SJSA1 (cell line): ENCODE measurements at places on chromosomes 1 and 21. TPM values are rescaled to one million over a fixed set of nuclear protein-coding genes. Genes with fewer than 3 reads are reported as not detected.
A peak's percentile ranks its signal among the peaks of the same experiment; 100 is the strongest.

DNA sequence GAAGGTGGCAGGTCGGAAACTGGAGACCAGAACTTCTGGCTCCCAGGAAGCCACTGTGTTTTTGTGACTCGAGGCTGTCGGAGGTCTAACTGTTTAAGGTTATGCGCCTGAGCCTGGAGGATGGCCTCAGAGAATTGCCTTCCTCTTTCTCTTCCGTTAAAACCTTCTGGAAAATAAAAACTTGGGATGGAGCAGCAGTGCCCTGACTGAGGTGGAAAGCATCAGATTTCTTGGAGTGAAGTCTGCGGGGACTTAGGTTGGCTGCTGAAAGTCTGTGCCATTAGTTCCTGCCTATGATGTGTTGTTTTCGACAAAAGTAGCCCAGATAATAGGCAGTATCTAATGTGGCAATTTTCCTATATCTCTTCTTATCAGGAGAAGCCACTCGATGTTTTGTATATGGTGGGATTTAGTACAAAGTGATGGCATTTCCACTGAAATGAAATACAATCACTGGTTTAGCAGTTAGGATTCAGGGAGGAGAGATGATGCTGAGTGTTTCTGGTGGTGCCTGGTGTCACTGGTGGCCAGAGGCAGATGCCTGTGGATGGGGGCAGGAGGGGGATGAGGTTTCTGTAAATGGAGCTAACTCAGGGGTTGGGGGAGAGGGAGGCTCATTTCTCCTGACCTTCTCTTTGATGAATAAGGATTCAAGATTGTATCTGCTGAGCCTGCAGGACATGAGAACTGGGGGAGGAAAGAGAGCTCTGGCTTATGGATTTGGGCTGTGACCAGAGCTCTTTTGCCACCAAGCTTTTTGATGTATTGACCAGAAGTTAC is 150.8 kb downstream of the CAMTA1 start:
- no peak for DNase-seq

DNA sequence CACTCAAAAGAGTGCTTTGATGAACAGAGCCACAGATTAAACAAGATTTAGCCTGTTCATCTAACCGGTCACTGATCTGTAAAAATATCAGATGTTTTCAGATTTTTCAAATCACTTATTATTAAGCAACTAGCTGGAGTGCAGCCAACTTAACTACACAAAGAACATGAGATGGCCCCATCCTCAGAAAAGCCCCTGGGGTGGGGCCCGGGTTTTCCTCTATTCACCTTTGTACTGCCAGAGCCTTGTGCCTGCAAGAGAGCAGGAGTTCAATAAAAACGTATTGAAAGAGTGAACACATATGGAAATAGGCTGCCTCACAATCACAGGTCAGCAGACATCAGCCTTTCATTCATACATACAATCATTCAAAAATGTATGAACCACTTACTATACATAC is 516.1 kb downstream of the OMA1 start:
- no peak for DNase-seq

GRCh38 chr1:51088474-51088873 is 13.6 kb upstream of the C1orf185 start:
- DNase-seq, result no peak

GRCh38 chr21:14096172-14096571 is 114.6 kb downstream of the LIPI start:
- DNase-seq, result no peak

DNA sequence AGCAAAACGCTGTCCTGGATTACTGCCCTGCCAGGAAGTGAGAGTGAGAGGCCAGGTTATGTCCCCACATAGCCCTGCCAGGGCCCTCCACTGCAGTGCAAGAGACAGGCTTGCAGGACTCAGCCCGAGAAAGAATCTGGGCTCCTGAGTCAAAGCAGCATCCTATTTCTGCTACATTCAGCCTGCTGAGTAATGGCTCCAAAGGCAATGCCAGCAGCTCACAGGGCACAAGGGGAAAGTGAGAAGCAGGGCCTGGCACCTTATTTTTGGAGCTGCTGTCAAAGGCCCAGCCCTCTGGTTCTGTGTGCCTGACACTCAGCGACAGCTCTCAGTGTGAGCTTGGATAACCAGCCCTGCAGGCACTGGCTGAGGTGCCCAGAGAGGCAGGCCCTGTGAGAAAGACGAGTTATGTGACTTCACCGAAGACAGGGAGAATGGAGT is 83.9 kb downstream of the DTL start:
- DNase-seq, result no peak

- DNase-seq, result no peak
Measured at GRCh38 chr1:31453384-31454079, 40.5 kb downstream of the SERINC2 start.

DNA sequence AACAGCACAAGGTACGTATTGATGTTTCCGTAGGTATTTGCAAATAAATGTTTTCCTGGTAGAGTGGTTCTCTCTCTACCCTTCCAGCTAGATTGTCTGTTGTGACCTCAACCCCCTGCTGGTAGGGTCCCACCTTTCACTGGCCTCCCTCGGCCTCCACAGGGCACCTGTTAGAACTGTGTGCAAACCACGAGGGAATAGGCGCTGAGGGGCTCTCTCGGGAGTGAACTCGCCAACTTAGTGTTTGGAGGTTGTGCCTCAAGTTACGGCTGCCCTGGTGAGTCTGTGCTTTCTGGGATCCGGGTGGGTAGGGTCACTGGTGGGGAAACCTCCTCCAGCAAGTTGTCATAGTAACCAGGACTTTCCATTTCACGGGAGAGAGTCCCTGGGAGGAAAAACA is 204.7 kb upstream of the EDN2 start:
- DNase-seq, result no peak

GRCh38 chr1:205670611-205671430 is 9.5 kb downstream of the SLC45A3 start:
- DNase-seq, result no peak

- DNase-seq, result no peak
Measured at GRCh38 chr1:39628807-39629350, 10.6 kb downstream of the HEYL start.

GRCh38 chr1:29452463-29453230 is 216.3 kb downstream of the PTPRU start:
- DNase-seq, result no peak

GRCh38 chr21:46570631-46571030 is 34.3 kb downstream of the S100B start:
- no peak for DNase-seq

DNA sequence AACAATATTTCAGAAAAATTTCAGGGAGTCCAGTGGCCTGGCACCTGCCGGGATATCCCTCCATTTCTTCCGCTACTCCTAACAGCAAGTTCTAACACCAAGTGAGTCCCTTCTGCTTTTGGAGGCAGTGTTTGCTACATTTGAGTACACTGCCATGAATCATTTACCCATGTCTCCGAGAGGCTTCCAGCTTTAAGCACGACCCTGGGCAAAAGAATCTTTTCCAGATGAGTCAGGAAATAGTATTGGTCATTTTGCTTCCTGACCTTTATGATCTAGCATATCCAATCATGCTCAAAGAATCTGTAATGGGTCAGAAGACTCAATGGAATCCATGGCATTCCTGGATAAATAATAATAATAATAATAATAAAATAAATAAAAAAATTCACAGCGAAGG is 60.7 kb upstream of the FMN2 start:
- peak; percentile 86 for DNase-seq

GRCh38 chr1:226094451-226094850 is 31.9 kb downstream of the H3-3A start:
- DNase-seq, result no peak

DNA sequence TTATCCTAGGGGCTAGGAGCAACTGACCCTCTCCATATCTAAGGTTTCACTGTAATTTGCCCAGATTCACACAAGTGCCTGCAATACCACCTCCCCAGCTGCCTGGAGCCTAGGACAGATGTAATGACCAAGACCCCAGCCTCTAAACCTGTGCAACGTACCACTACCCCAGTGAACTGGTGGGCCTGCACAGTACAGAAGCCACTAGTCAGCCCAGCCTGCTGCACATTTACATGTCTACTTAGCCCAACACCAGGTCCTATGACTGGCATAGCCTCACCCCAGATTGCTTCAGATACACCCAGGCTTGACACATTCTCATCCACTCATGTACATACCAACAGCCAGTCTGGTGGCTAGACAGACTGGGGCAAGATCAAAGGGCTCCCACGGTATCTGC is 1336.6 kb downstream of the BRINP3 start:
- no peak for DNase-seq

DNA sequence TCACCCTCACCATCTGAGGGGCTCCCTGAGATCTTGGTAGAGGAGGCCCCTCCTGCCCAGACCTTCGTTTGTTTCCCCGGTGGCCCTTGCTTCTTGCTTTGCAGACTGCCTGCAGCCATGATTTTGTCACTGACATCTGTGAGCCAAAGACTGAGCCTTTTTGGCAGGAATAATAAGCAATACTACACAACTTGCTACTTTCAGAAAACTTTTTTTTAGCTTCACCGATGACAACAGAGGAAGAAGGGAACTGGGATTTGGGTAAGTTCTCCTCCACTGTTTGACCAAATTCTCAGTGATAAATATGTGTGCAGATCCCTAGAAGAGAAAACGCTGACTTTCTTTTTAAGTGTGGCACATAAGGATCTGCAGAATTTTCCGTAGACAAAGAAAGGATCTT is 11.7 kb upstream of the CD101 start:
- peak; percentile 24 for DNase-seq

GRCh38 chr1:55781944-55782482 is 566.8 kb upstream of the USP24 start:
- peak; percentile 21 for DNase-seq

DNA sequence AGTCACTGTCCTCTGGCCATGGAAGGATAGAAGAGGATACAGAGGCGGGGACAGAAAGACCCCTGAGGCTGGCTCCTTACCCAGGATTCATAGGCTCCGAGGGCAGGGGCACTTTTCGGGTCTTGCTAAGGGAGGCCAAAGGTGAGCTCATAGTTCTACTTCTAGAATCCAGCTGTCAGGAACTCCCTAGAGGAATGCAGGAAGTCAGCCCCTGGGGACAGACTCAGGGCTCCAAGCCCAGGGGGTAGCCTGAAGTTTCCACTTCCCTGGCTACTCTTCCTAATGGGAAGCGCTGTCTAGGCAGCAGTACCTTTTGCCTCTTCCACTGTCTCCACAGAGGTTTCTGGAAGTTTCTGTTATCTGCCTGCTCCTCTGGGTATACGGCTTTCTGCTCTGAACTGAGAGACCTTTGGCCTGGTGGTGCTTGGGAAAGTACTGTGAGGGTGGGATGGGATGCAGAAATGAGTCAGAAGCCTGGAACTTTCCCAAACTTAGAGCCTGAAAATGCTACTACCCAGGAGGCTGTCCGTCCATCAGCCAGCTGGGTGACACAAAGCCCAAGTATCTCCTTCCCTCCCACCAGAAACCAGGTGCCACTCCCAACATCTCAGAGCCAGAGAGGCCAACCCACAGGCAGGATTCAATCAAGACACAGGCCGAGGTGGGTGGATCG is 3.6 kb downstream of the UBXN11 start:
- no peak for DNase-seq

- no peak for DNase-seq
Measured at GRCh38 chr1:17377325-17377953, 5.4 kb downstream of the PADI6 start.

DNA sequence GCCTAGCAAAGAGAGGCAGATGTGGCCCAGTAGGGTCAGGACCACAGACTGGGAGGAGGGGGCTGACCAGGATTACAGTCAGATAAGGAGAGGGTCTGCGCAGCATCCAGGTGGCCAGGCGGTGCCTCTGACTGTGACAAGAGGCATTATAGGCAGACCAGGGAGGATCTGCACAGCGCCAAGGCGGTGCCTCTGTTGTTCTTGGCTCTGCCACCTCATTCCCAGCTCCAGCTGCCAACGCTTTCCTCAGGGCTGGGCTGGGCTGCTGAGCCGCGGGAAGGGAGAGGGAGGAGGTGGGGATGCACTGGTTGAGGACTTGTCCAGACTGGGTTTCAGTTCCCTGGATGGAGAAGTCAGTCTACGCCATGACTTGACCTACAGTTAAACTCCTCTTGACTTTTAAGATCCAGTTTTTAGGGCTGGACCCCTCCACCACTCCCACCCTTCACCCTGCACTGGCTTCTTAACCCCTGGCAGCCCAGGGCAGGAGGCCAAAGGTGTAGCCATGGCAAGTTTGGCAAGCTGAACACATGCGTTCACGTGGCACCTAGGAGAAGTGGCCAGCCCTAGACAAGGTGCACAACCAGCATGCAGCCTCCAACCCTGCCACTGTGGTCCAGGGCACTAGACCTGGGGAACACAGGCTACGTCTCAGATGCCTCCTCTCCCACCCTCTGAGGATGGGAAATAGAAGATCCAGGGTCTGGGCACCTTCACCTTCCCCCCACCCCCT is 4.5 kb upstream of the CRABP2 start:
- peak; percentile 65 for DNase-seq

GRCh38 chr1:222824641-222825040 is 9.8 kb downstream of the DISP1 start:
- DNase-seq, result peak; percentile 44

DNA sequence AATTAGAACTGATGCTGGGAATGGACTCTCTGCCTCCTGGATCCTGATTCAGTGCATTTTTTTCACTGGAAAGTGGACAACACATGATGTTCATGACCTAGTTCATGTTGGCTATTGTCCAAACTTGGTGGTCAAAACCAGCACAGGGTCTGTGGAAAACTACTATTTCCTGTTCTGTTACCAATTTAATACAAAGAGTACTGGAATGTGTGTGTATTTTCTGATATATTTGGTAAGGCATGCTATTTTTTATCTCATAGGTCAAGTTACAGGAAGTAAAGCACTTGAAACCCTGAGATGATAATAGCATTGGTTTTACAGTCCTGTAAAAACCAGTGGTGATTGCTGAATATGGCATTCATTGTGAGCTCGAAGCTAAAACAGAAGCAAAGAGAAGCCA is 89.9 kb downstream of the SGIP1 start:
- peak; percentile 32 for DNase-seq

DNA sequence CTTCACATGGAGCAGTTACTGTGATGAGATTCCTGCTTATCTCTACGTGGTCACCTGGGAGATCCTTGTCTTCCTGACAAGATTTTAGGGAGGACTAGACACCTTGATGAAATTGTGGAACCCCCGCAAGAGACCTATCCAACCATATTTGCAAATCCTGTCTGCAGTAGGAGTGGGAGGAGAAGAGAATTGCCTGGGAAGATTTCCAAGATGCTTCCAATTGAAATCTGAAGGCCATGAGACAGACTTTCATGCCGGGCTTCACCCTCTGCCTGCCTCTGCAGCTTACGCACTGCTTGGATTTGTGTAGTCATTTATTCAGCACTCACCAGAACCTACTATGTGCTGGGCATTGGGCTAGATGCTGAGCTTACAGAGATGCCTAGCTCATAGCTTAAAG is 106.6 kb downstream of the OMA1 start:
- no peak for DNase-seq

The KDF1 gene
- total RNA-seq, result not detected in 2 replicates

The NR5A2 gene
- 0.03 TPM in 1 of 2 replicates, not detected in the other for total RNA-seq

The FNBP1L gene
- 14.1 and 21.4 TPM in 2 replicates for total RNA-seq

The GTF2B gene
- 57.9 and 67.9 TPM in 2 replicates for total RNA-seq

The C1orf56 gene
- 0.38 and 0.74 TPM in 2 replicates for total RNA-seq

The CREG1 gene
- 46.2 and 54.7 TPM in 2 replicates for total RNA-seq

The PLA2G4A gene
- 0.39 TPM in 1 of 2 replicates, not detected in the other for total RNA-seq

The TSPEAR gene
- not detected in 2 replicates for total RNA-seq

The TGFB2 gene
- 3.4 and 7.4 TPM in 2 replicates for total RNA-seq

The EXTL1 gene
- 0.08 TPM in 1 of 2 replicates, not detected in the other for total RNA-seq

The EPHB2 gene
- total RNA-seq, result 3.6 and 4.3 TPM in 2 replicates
